ENCODE measurements at places on chromosomes 16 and 17.

DNA sequence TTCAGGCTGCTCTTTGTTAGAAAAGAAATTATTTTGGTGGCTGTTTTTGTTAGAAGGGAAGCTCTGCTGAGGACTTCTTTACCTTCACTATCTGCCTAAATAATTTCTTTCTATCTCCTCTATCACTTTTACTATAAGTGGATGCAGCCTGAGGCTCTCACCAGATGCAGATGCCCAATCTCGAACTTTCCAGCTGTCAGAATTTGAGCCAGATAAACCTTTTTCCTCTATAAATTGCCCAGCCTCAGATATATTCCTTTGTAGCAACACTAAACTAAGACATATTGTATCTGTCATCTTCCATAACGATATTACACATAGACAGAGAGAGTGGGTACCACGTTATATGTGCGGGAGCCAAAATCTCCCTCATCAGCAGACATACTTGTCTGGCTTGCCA lies 15.7 kb upstream of the CDH8 start:
- DNase-seq, result no peak

DNA sequence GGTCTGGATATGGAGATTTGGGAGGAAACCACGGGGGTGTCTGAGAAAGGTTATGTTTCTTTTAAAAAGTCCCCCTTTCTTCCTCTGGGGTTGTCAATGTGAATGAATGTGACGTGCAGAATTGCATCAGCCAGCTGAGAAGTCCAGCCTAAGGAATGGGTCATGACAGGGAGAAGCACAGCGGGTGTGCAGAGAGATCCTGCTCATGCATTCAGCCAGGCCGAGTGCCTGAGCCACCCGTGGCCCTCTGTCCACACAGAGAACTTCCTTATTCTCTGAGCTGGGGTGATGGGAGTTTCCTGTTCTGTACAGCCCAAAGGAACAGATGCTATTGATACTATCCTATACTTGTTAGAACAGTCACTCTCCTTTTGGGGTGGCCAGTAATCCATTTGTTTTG lies 117.9 kb downstream of the CPPED1 start:
- no peak for DNase-seq

GRCh38 chr16:30377050-30377811 lies 2.6 kb downstream of the MYL11 start:
- no peak for DNase-seq

GRCh38 chr16:70638814-70639792 lies 7.3 kb upstream of the IL34 start:
- no peak for DNase-seq

GRCh38 chr17:610276-610675 lies 104.4 kb downstream of the VPS53 start:
- no peak for DNase-seq

DNA sequence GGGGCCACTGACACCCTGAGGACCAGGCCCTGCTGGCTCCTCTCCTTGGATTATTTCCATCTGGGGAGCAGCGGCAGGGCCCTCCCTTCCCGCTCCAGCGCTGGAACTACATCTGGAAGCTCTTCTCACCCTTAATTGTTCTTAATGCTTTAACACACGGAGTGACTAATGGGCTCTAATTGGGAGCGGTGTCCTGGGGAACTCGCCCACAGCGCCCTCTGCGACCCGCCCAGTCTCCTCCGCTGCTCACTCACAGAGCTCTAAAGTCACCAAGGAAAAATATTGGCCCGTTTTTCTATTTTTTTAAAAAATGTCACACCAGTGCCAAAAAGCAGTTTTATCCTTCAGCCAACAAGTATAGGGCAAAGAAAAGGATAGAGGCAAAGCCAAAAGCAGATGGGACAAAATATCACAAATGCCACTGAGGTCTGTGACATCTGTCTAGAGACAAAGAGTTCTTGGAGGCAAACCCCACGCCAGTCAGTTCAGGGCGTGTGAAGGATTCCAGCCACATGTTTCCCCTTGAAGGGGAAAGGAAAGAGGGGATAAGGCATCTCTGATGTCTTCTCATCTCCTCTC lies 134.7 kb downstream of the RBFOX3 start:
- DNase-seq, result no peak

All from activated T-cell treated with anti-CD3 and anti-CD28 coated beads for 24 hours (primary cell).